Inflammatory macrophage treated with lipopolysaccharide for 4 hours (primary cell): ENCODE measurements at places on chromosomes 11 and 22.

GRCh38 chr22:33209930-33210784 lies 152.0 kb upstream of the SYN3 start:
- DNase-seq = peak; percentile 27

GRCh38 chr22:44577391-44578109 lies 79.5 kb upstream of the RTL6 start:
- DNase-seq = no peak

GRCh38 chr22:40621309-40622151 lies 15.0 kb downstream of the MRTFA start:
- peak; percentile 84 for DNase-seq

- DNase-seq = no peak
Measured at GRCh38 chr11:32819187-32819586, 10.5 kb upstream of the PRRG4 start.

DNA sequence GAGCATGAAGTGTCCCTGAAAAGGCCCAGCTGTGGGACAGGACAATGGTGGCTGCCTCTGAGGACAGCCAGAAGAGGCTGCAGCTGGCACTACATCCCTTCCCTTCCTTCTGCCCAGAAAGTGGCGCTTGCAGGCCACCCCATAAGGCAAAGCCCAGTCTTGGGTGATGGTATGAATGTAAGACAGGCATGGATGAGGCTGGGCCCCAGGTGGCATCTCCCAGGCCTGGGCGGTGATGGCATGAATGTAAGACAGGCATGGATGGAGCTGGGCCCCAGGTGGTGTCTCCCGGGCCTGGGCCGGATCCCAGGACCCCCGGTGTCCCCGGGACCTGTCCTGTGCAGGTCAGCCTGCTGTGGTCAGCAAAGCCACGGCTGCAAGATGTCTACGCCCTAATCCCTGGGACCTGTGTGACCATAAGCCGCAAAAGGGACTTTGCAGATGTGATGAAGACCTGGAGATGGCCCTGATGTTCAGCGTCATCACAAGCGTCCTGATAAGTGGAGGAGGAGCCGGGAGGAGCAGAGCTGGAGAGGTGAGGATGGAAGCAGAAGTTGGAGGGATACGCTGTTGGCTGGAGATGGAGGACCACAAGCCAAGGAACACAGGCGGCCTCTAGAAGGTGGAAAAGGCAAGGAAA lies 181.1 kb downstream of the CTTN start:
- DNase-seq = no peak

DNA sequence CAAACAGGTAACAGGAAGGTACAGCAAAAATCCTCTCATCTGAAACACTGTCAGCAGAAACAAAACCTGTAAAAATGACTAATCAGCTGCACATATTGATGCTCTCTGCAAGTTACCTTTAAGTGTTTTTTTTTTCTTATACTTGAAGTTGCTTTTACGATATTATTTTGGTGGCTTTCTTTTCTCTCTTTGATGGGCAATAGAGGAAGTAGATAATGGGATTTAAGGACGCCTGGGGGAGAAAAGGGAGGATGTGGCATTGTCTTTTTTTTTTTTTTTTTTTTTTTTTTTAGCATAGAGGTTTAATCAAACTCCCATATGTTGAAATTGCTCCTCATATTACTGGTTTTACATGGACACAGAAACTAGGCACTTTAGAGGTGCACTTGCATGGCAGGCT lies 11.4 kb upstream of the ADSL start:
- DNase-seq = no peak

DNA sequence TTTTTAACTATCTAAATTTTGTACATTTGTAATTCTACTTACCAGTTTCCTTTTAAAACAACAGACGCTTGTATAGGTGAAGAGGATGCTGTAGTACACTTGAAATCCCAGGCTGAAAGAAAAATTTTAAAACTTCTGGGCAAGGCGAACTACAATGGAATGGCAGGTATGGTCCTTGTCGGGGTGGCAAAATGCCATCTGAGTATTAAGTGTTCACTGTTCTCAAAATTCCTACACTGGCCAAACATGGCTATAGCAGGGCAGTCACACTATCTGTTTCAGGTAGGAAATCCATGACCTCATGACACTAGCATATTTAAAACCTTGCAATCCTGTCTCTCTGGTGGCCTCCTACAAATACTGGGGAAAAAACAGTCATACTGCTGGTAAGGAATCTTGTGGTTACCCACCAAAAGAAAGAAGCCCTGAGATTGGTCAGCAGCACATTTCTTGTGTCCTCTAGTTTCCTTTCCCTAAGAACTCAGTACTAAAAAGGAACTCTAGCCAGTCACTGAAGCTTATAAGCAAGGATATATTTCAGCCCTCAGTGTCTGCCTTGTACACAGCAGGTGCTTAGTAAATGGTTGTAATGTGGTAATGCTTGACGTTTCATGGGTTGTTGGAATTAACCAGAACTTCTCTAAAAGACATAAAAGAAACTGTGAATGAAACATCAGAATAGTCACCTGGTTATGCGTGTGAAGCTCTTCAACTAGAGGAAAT lies 5.2 kb upstream of the ZC3H12C start:
- peak; percentile 87 for DNase-seq

GRCh38 chr11:117198613-117199012 lies 557 bp upstream of the TAGLN start:
- DNase-seq = no peak

GRCh38 chr11:64428693-64429092 lies 69.7 kb downstream of the RPS6KA4 start:
- DNase-seq = no peak

- peak; percentile 78 for DNase-seq
Measured at GRCh38 chr11:118290923-118291322, 13.6 kb upstream of the CD3E start.

DNA sequence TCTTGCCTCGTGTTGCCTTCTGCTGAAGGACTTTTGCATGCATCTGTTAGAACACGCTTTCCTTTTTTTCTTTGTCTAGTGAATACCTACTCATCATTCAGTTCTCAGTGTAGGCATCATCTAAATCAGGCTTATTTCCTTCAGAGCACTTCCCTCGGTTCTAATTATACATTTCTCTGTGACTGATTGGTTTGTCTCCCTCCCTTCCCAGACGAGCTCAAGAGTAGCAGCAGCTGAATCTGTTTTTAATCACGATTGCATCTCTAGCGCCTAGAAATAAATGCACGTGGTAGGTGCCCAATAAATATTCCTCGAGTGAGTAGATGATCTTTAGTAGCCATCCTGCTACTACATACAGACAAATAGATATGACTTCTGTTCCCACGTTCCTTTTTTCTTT lies 6.3 kb downstream of the CEP164 start:
- no peak for DNase-seq

DNA sequence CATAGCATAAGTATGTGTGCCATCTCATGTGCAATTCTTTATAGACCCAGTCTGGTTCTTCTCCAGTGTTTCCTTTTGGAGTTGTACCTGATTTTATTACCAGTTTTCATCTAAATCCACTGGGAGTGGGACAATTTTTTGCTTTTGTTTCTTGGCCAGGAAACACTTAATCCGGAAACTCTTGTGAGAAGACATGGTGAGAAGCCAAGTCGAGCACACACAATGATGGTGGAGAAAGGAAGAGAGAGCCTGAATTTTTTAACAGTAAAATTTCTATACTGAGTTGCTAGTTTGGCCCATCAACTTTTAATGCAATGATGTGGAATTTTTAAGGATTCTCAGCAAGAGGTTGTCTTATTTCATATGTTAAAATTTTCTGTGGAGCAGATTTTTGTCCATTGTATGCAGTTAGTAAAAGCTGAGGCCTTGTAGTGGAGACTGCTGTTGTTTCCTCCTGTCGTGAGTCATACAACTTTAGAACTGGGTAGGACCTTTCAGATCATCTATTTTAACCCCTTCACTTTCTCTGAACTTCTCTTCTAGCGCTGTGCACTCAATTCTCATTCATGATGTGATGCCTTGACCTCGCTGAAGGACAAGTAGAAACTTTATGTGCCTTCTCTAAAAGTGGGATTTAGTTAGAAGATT lies 17.1 kb downstream of the FAR1 start:
- DNase-seq = no peak

DNA sequence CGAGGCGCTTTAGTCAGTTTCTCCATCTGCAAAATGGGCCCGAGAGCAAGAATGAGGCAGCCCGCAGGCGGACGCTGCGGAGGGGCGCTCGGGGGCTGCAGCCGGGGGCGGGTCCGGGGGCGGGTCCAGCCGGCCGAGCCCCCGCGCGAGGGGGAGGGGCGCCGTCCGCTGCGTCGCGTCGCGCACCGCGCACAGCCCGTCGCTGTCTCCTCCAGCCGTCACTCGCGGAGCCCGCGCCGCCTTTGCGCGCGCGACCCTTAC lies 282 bp downstream of the PC start:
- no peak for DNase-seq

DNA sequence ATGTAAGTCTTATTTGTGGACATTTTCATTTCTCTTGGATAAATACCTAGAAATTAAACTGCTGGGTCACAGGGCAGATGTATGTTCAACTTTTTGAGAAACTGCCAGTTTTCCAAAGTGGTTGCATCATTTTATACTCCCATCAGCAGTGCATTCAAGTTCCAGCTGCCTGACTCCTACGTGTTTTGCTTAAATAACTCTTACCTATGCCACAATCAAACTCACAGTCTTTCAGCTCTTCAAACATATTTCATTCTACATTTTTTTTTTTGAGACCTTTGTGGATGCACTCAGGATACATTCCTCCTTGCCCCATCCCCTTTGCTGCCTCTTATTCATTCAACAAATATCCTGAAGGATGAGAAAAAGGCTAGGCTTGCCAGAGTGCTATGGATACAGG lies 9.2 kb downstream of the TCF20 start:
- no peak for DNase-seq

DNA sequence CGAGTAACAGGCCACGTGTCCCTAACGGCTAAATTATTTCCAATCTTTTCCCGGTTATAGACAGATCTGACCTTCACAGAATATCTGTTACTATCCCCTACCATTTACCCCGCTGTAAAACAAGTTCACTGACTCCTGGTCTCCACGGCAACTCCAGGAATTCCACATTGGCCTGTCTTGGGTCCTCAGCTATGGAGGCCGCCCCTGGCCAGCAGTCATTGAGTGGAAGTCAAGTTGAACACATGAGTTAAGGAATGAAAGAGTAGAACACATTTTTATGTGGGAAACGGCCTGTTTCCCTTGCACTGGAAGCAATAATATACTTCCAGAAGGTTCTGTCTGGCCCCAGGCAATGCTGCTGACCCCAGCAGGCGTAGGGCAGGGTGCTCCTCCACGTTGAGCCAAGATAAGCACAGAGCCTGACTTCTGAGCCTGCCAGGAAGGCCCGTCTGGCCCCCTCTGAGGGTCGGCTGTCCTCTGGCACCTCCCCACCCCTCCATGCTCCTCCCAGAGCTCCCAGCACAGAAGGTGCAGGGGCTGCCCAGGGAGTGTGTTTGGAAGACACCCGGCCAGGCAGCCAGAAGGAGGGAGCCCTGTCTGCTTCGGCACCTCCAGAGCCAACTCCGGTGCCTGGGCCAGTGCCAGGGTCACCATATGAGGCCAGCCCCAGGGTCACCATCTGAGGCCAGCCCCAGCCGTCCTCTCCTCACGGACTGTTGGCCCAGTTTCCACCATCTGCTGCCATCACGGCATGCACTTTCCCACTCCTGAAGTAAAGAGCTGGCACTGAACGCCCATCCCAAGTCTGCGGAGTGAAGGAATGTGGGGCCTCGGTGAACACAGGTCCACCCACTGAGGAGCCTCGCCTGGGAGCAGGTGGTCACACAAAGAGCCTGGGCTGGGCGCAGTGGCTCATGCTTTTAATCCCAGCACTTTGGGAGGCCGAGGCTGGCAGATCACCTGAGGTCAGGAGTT lies 813.2 kb downstream of the BRD1 start:
- DNase-seq = no peak

GRCh38 chr11:109654091-109654490 lies 232.1 kb downstream of the C11orf87 start:
- DNase-seq = no peak

GRCh38 chr11:69860796-69861445 lies 41.7 kb upstream of the FGF3 start:
- DNase-seq = no peak

DNA sequence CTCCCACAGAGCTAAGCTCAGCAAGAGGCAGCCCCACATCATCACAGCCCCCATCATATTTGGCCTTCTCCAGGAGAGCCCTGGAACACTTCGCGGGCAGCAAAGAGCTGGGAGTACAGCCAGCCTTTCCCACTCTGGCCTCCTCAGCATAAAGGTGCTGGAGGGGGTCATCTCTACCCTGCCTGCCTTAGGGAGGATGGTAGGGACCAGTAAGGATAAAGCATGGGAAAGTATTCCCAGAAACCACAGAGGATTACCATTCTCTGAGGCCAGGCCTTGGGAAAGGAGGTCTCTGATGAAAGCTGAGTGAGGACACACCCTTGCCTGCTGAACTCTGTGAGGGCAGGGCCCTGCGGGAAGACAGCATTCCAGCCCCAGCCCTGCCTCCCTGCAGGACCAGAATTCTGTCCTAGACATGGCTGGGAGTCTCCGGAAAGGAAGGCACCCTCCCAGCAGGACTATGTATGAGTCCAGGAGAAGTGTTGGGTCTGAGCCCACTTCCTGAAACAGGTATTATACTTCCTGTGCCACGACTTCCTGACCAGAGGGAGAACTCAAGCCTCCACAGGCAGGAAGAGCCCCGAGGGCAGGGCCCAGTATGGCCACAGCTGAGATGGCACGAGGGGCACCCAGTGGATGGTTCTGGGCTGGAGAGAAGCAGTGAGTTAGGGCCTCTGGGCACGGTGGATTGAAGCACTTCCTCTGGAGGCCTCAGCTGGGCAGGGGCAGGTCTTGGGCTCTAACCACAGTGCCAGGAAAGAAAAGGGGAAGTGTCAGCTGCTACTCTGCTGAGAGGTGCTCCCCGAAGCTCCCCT lies 12.9 kb upstream of the CASTOR1 start:
- peak; percentile 76 for DNase-seq

- no peak for DNase-seq
Measured at GRCh38 chr22:30191040-30191701, 55.4 kb downstream of the LIF start.

- peak; percentile 23 for DNase-seq
Measured at GRCh38 chr11:2459016-2459725, 14.4 kb downstream of the KCNQ1 start.

GRCh38 chr22:45581549-45582080 lies 78.9 kb downstream of the FBLN1 start:
- no peak for DNase-seq

GRCh38 chr11:111797145-111797581 lies 31.0 kb upstream of the PPP2R1B start:
- DNase-seq = peak; percentile 96

GRCh38 chr22:49948958-49949913 lies 11.3 kb upstream of the PIM3 start:
- DNase-seq = no peak

GRCh38 chr11:75351791-75352587 lies 528 bp upstream of the ARRB1 start:
- peak; percentile 83 for DNase-seq

DNA sequence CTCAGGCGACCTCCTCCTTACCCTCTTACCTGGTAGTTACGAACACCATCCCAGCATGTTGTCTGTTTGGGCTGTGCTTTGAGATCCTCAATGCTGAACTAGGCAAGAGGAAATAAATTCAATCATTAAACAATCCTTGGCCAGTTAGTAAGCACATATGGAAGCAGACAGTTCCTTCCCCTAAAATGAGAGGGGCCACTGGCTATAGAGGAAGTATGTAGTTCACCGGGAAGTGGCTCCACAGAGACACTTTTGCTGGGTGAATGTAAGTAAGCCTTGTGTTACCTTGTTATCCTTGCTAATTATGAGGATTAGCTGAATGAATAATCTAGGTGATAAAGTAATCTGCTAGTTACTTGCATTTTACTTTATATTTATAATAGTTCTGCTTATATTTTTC lies 2.9 kb downstream of the THYN1 start:
- peak; percentile 39 for DNase-seq

- no peak for DNase-seq
Measured at GRCh38 chr22:32650553-32651345, 150.8 kb upstream of the TIMP3 start.

- DNase-seq = no peak
Measured at GRCh38 chr11:76241243-76242000, 35.1 kb upstream of the WNT11 start.
